Stimulated activated naive B cell treated with anti-CD40 and anti-IgM and Interleukin-4, amounts not matched to agents 10 μg/mL and 1 μg/mL and 100 μg/mL, for 72 hours (primary cell): ENCODE measurements at places on chromosomes 4 and X.

DNA sequence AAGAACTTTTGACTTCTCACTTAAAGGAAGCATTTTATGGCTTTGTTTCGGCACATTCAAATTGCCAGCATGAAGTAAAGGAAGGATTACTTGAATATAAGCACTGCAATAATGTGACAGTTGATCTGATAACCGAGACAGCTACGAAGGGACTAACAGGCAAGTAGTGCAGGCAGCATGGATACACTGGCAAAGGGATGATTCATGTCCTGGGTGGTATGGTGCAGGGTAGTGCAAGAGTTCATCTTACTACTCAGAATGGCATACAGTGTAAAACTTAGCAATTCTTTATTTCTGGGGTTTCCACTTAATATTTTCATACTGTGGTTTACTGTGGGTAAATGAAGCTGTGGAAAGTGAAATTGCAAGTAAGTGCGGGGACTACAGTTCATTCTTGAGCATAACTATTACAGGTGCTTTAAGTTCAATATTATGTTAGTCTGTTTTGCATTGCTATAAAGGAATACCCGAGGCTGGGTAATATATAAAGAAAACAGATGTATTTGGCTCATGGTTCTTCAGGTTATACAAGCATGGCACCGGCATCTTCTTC is 611.8 kb downstream of the SPOCK3 start:
- H3K4me3 ChIP-seq: no peak overlapping the region
- no peak for DNase-seq
- H3K27me3 ChIP-seq: no peaks in the 10 kb centered on the region
- no peaks in the 10 kb centered on the region for H3K36me3 ChIP-seq
- H3K4me1 ChIP-seq: no peaks in the 10 kb centered on the region

- H3K4me3 ChIP-seq: no peak overlapping the region
- H3K27me3 ChIP-seq: no peaks in the 10 kb centered on the region
- no peaks in the 10 kb centered on the region for H3K36me3 ChIP-seq
- H3K27ac ChIP-seq: no peak overlapping the region
- no peaks in the 10 kb centered on the region for H3K4me1 ChIP-seq
- DNase-seq: no peak
Measured at GRCh38 chr4:91127192-91127591, 1000.0 kb downstream of the CCSER1 start.

GRCh38 chrX:96576368-96576767 is 108.3 kb upstream of the DIAPH2 start:
- H3K27ac ChIP-seq: no peak overlapping the region
- H3K4me3 ChIP-seq: no peak overlapping the region
- no peaks in the 10 kb centered on the region for H3K27me3 ChIP-seq
- no peaks in the 10 kb centered on the region for H3K4me1 ChIP-seq

- no peak overlapping the region for H3K4me3 ChIP-seq
- no peaks in the 10 kb centered on the region for H3K4me1 ChIP-seq
- peaks cover 14% of the 10 kb centered on the region for H3K27me3 ChIP-seq
- no peak for DNase-seq
Measured at GRCh38 chr4:141140391-141141200, 7.3 kb upstream of the RNF150 start.

DNA sequence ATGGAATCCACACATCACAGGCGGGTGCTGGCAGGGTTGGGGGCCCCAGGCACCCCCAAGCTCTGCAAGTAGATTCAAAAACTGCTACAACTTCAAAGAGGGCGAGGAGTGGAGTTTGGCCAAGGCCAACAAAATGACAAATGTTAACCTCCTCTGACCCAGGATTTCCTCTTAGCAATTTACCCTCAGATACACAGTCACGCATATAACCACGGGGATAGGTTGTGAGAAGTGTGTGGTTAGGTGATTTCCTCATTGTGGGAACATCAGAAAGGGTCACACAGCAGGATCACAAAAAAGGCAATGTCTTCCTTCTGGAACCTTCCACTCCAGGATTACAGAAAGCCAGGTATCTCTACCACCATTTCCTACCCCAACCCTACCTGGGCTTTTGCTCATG is 62.4 kb downstream of the C4orf50 start:
- no peak for DNase-seq
- peaks cover 6% of the 10 kb centered on the region for H3K27me3 ChIP-seq
- H3K4me1 ChIP-seq: peaks cover 12% of the 10 kb centered on the region
- H3K4me3 ChIP-seq: no peak overlapping the region

- H3K4me1 ChIP-seq: no peaks in the 10 kb centered on the region
- no peak overlapping the region for H3K27ac ChIP-seq
- H3K27me3 ChIP-seq: peaks cover 17% of the 10 kb centered on the region
- H3K36me3 ChIP-seq: no peaks in the 10 kb centered on the region
Measured at GRCh38 chr4:41181037-41181436, 33.3 kb downstream of the APBB2 start.

DNA sequence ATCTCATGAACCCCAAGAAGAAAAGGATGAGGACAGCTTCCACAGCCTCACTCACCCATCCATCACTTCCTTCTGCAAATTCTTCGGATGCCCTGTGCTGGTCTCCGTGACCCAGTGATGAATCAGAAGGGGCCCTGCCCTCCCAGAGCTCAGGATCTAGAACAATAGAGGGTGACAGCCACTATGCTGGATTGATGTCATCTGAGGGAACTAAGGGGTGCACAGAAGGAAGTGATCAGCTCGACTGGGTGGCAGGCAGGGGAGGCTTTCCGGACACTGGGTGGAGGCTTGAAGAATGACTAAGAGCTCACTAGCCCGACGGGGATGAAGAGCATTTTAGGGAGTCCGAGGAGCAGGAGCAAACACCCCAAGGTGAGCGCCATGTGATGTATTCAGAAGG is 1.4 kb upstream of the ZNF185 start:
- no peak overlapping the region for H3K4me3 ChIP-seq
- H3K27me3 ChIP-seq: peaks cover 22% of the 10 kb centered on the region
- no peaks in the 10 kb centered on the region for H3K36me3 ChIP-seq
- no peak overlapping the region for H3K27ac ChIP-seq
- DNase-seq: no peak

DNA sequence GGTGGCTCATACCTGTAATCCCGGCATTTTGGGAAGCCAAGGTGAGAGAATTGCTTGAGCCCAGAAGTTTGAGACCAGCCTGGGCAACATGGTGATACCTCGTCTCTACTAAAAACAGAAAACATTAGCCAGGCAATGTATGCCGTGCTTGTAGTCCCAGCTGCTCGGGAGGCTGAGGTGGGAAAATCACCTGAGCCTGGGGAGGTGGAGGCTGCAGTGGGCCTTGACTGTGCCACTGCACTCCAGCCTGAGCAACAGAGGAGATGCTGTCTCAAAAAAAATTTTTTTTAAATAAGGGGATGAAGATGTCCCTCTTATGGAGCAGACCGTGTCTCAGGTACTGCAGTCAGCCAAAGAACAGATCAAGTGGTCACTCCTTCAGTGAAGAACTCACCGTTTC is 13.5 kb downstream of the CTAG1B start:
- no peaks in the 10 kb centered on the region for H3K36me3 ChIP-seq
- H3K27ac ChIP-seq: no peak overlapping the region
- no peaks in the 10 kb centered on the region for H3K4me1 ChIP-seq
- peaks cover 3% of the 10 kb centered on the region for H3K27me3 ChIP-seq
- no peak overlapping the region for H3K4me3 ChIP-seq
- DNase-seq: no peak

DNA sequence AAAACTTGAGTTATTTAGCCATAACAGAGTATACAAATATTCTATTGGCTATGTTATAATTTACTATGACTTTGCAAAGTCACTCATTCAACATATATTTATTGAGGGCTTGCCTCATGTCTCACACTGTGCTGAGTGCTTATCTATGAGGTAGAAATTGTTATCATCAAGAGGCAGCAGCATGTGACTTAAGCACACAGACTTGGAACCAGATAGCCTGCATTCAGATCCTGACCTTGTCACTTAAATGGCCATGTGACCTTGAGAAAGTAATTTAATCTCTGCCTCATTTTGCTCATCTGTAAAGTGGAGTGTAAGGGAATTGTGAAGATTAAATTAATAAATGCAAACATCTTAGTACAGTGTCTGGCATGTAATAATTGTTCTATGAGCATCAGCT is 10.1 kb upstream of the EXOSC9 start:
- H3K4me1 ChIP-seq: no peaks in the 10 kb centered on the region
- peaks cover 31% of the 10 kb centered on the region for H3K27me3 ChIP-seq
- no peaks in the 10 kb centered on the region for H3K36me3 ChIP-seq
- DNase-seq: no peak

DNA sequence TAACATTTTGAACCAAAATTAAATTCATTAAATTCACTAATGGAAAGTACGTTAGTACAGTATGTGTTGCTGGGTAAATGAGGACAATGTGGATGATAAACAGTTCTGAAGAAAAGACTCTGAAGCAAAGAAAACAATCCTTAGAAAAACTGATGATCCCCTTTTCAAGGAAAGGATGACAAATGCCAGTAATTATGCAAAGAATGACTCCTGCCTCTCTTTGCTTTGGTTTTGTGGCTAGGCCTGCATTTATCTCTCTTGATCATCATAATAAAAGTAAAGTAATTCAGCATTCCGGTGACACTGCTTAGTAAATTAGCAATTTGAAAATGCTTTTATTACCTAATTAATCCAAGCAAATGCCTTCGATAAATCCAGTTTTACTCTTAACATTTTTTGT is 652.2 kb upstream of the DIPK2B start:
- H3K27ac ChIP-seq: no peak overlapping the region
- H3K36me3 ChIP-seq: no peaks in the 10 kb centered on the region
- H3K4me3 ChIP-seq: no peak overlapping the region
- peaks cover 7% of the 10 kb centered on the region for H3K4me1 ChIP-seq

DNA sequence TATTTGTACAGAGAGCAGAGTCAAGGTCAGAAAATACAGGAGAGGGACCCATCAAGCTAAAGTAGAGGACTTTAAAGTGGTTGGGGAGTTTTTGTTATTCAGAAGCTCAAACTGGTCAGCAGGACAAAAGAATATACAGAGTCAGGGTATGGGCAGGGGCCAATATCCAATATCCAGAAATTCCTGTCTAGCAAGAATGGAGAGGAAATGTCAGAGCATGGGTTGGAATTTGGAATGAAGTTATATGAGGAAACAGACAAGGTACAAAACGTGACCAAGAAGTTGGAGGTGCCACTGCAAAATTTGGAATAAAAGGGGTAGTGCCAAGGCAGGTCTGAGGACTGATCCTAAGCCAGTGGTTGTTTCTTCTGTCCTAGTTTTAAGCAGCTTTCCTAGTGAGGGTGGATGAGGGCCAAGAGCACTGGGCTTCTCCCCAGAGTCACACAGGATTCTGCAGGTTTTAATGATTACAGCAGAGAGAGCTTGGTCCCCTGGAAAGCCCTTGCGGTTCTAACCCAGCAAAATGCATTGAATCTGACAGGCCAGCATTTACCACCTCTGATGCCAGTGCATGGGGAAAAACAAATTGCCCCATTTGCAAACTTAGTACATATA is 304.7 kb upstream of the FTHL17 start:
- H3K36me3 ChIP-seq: no peaks in the 10 kb centered on the region
- no peak for DNase-seq
- no peaks in the 10 kb centered on the region for H3K27me3 ChIP-seq
- H3K27ac ChIP-seq: no peak overlapping the region

DNA sequence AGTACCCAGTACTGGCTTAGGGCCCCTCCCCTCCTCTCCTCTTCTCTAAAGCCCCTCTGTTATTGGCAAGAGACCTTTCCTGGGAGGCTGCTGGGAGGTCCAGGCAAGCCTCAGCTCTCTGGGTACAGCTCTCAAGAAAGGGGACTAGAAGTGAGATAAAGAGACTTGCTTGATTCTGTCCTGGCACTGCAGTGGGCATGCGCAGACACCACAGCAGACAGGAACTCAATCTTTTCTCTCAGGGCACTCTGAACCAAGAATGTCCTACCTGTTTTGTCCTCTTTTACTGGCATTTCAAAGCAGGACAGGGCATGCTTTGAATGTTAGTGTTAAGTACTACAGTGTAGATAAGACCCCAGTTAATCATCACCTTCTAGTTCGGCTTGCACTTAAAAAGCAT is 74.9 kb downstream of the NYX start:
- peaks cover 8% of the 10 kb centered on the region for H3K36me3 ChIP-seq
- H3K4me1 ChIP-seq: peaks cover 10% of the 10 kb centered on the region
- no peak for DNase-seq
- no peak overlapping the region for H3K27ac ChIP-seq
- no peak overlapping the region for H3K4me3 ChIP-seq
